Fibroblast of skin of abdomen (primary cell): ENCODE measurements at places on chromosomes 13 and 19.

DNA sequence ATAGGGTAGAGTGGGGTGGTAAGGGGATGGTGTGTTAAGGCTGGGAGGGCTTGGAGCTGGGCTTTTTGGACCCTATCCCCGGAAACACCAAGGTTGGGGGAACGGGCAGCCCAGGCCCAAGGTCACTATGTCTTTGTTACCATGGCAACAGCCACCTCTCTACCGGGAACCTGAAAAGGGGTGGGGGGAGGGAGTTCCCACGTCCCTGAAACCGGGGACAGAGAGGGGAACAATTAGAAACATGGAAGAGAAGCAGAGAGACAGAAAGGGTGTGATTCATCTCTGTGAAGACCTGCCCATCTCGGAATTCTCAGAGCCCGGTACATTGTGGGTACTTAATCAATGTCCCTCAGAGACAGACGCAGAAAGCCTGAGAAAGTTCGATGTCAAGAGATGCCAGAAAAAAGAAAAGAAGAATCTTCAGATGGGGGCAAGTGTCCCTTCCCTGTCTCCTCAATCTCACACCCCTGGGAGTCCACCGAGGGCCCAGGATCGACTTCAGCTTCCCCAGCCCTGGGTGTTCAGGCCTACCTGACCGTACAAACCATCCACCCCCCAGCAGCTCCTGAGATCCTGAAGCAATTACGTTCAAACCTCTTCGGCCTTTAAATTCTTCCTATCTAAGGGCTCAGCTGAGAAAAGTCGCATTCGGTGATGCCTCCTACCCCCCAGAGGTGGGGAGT, 6.8 kb upstream of the LRFN1 start:
- no peak for DNase-seq

GRCh38 chr13:80962855-80963254, 621.9 kb upstream of the SPRY2 start:
- peak; percentile 2 for DNase-seq

DNA sequence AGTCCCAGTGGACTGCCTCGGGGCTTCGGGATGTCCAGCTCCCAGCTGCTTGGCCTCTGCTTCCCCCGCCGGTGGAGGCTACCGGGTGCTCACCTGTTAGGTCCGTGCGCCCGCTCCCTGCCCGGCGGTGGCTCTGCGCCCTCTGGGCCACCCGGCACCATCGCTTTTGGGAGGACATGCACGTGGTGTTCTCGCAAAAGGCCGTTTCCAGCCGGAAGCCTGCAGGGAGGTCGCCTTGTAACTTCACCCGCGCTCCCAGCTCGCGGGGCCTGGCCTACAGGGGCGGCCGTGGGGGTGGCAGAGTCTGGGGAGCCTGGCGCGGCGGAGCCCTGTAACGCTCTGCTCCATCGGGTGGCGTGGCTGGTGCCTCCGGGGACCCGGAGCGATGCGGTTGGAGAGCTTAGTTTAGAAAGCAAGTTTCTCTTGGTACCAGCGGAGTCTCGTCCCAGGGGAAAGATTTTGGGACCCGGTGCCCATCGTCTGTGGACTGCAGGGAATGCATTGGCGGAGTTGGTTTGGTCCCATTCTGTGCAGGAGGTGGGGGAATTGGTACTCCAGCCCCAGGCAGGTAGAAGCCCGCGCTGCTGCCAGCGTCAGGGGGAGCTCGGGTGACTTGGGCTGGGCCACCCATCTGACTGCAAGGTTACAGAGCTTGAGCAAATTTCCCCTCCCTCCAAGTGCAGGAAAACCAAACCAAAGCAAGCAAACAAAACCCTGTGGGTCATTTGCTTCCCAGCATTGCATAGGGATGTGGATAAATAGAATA, 673 bp downstream of the SPATA13 start:
- DNase-seq, result no peak

- DNase-seq, result no peak
Measured at GRCh38 chr19:3098515-3099346, 4.6 kb downstream of the GNA11 start.

DNA sequence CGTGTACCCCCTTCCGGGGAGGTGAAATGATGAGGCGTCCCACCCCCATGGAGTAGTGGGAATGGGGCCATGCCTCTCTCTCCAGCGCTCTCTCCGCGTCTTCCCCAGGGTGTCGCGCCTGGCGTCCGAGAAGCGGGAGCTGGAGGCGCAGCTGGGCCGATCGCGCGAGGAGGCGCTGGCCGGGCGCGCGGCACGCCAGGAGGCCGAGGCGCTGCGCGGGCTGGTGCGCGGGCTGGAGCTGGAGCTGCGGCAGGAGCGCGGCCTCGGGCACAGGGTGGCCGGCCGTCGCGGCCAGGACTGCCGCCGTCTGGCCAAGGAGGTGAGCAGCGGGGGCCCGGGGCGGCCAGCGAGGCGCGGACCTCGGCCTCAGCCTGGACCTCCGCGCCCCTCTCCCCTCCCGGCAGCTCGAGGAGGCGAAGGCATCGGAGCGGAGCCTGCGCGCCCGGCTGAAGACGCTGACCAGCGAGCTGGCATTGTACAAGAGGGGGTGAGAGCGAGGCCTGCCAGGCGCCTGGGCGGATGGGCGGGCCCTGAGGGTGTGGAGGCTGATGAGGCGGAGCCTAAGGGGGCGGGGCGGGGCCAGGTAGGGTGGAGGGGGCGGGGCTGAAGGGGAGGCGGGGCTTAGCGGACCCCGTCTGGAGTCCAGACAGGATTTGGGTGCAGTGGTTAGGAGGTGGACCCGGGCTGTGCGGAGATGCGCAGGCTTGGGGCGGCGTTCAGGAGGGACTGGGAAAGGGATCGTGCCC, 7.7 kb downstream of the PGLYRP1 start:
- DNase-seq, result no peak

- no peak for DNase-seq
Measured at GRCh38 chr19:47657719-47658118, 48.8 kb downstream of the BICRA start.

GRCh38 chr19:18193388-18194180, 566 bp downstream of the MPV17L2 start:
- no peak for DNase-seq

DNA sequence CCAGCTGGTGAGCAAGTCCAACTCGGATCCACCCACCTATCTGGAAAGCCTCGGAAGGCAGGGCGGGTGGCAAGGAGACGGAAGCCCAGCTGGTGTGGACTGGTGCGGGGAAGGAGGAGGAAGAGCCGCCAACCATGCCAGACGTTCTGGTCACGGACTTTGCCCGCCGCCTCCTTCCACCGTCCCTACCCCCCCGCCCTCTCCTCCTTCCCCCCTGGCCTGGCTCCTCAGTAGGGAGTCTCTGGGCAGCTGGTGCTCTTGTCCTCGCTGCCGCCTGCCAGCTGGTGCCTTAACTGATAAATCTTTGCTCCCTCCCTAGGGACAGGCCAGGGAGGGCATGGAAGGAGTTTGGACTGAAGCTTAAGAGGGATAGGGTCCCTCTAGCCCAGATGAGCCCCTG, 4.8 kb downstream of the SYNGR4 start:
- DNase-seq, result no peak

GRCh38 chr13:37716420-37717195, 118.0 kb upstream of the POSTN start:
- no peak for DNase-seq

GRCh38 chr13:76733671-76734070, 152.5 kb downstream of the KCTD12 start:
- DNase-seq, result peak; percentile 70

DNA sequence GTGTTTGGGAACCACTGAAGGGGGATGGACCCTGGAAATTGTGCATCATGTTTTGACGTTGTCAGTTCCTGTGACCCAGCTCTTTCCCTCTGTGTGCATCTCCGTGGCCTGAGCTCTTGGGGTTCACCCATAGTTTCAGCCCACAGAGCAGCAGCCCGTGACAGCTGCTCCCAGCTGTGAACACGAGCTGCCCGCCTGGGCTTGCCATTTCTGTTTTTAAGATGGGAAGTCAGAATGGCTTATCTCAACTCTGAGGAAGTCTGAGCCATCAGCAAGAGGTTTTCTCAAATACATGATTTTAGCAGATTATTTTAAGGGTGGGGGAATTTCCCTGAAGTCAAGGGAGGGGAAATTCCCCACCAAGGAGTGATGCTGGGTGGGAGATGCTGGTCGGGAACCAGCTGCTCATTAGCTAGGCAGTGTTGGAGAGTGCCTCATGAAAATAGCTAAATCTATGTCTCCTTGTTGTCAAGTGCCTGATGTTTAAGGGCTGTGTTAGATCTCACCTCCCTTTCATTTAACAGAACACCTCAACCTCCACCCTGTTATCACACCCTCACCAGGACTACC, 34.8 kb upstream of the C1QTNF9 start:
- DNase-seq, result no peak

- no peak for DNase-seq
Measured at GRCh38 chr19:6809262-6809661, 36.8 kb downstream of the VAV1 start.

DNA sequence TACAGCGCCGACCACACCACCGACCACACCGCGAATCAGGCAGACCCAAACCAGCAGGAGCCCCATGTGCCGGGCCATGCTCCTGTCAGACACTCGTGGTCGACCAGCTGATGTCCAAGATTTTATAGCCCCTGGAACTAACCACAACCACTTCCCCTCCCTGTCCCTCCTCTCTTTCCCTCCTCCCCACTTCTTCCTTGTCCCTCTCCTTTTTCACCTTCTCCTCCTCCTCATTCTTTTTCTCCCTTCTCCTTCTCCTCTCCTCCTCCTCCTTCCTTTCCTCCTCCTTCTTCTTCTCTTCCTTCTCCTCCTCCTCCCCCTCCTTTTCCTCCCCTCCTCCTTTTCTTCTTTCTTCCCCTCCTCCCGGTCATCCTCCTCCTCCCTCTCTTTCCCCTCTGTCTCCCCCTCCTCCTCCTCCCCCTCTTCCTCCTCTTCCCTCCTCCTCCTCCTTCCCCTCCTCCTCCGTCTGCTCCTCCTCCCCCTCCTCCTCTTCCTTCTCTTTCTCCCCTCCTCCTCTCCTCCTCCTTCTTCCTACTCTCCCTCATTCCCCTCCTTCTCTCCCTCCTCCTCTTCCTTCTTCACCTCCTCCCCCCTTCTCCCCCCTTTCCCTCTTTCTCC, 670 bp downstream of the BSPH1 start:
- DNase-seq, result no peak

- peak; percentile 88 for DNase-seq
Measured at GRCh38 chr19:18046059-18046718, 38.2 kb downstream of the ARRDC2 start.

DNA sequence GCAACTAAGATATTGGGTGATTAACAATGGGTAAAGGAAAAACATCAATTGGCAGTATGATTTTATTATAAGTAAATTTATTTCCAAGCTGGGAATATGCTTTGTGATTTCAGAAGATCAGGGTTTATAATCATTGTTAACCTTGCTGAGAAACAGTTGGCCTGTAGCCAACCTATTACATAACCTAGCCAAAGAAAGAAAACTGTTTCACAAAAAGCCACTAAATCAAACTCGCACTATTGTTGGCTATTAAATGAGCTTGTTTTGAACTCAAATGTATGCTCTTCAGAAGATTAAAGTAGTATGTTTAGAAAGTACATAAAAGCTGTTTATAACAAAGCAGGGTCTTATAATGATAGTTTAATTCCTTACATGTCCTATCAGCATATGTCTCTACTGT, 151.7 kb downstream of the LHFPL6 start:
- DNase-seq, result peak; percentile 27

GRCh38 chr13:105783261-105783660, 752.2 kb downstream of the EFNB2 start:
- no peak for DNase-seq

DNA sequence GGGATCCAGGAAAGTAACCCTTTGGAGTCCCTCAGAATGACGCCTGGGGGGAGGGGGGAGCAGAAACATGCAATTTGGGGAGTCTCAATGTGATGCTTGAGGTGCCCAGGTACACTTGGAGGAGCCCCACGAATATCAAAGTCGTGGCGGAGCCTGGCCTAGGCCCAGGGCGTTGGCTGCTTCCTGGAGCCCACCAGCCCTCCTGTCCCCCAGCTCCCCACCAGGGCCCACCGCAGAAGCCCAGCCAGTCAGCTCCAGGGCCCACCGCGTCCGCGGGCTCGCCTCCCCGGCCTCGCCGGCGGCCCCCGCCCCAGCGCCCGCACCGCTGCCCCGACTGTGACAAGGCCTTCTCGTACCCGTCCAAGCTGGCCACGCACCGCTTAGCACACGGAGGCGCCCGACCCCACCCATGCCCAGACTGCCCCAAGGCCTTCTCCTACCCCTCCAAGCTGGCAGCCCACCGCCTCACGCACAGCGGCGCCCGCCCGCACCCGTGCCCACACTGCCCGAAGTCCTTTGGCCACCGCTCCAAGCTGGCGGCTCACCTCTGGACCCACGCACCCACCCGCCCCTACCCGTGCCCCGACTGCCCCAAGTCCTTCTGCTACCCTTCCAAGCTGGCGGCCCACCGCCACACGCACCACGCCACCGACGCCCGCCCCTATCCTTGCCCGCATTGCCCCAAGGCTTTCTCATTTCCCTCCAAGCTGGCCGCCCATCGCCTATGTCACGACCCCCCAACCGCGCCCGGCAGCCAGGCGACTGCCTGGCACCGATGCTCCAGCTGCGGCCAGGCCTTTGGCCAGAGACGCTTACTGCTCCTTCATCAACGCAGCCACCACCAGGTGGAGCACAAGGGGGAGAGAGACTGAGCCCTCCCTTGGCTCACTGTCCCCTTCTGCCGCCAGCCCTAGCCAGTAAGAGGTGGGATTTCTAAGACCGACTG, 2.1 kb downstream of the ZNF575 start:
- peak; percentile 46 for DNase-seq
